ENCODE measurements at places on chromosomes 12 and 14.

DNA sequence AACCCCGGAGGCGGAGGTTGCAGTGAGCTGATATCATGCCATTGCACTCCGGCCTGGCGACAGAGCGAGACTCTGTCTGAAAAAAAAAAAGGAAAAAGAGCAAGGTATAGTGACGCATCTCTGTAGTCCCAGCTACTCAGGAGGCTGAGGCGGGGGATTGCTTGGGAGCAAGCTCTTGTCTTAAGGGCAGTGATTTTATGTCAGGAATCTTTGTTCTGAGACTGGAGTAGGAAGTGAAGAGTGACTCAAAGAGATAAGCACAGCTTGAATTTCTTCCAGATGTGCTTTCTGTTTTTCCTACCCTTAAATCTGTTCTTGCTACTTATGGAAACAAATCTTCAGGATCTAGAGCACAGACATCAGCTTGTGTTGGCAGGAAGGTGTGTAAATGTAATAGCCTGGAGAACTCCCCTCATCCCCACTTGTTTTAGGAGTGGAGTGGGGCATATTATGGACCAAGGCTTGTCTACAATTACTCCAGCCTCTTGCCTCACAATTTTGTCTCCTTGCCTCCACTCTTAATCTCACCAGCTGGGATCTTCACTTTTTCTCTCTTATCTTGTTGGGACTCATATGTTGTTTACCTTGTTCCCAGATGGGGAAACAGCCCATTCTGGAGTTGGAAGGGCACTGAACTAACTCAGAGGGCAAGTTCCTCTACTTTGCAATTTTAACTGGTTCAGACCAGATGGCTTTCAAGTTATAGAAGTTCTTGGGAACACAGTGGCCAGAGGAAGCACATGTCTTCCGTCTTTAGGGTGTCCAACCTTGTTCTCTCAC is 7.5 kb downstream of the TMED2 start:
- no peak for DNase-seq

DNA sequence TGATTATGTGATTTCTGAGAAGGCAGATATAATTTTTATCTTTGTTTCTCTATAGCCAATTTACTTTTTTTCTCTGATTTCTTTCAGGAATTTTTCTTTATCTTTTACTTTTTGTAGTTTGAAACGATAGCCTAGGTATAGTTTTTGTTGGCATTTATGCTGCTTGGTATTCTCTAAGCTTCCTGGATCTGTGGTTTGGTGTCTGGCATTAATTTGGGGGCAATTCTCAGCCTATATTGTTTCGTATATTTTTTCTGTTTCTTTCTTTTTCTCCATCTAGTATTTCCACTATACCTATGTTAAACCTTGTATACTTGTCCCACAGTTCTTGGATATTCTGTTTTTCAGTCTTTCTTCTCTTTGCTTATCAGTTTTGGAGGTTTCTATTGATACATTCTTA is 45.0 kb downstream of the CRADD start:
- DNase-seq, result no peak

DNA sequence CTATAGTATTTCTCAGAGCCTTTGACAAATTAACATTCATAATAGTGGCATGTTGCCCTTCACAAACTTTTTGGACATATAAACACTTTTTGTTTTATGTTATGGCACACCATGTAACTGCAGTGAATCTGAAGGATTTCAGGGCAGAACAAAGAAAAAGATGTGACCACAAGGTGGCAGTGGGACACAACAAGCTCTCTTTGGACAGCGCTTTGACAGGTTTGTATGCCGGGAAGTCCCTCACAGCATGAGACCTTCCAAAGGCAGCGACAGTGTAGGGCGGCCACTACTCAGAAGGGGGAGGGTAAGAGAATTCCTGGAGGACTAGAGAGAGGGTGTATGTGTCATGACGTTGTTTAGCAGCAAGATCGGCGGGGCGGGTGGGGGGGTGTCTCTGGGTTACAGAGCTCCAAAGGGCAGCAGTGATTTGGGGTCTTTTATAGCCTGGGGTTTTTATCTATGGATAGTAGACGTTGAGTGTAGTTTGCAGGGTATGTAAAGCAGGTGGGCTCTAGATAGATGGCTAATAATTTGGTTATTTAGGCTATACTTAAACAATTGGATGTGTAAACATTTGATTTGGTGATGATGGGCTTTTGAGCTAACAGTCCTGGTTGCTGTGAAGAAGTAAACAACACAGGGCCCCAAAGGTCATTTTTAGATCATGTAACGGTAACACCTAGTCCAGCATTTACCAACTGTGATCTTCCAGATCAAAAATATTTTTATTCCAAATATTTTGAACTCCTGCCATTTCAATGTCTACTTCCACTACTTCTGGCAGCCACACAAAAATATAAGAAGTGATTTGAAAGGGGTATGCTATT is 22.9 kb downstream of the ETFBKMT start:
- peak; percentile 64 for DNase-seq

DNA sequence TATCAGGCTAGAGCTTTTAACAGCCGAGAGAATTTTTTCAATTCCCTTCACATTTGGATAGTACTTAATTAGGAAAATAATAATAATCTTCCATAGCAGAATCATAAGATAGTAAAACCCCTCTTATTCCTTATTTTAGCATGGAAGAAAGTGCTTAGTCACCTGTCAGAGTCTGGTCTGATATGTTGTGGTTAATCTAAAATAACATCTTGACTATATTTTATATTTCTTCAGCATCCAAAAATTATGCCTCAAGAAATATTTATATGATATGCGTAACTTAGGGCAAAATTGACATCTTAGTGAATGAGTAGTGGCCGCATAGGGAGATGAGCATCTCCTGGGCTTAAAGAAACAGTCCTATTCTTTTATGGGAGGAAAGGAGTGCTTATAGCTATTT is 12.8 kb downstream of the CHURC1 start:
- no peak for DNase-seq

- DNase-seq, result no peak
Observed at GRCh38 chr14:50985124-50985858, 41.0 kb upstream of the PYGL start.

- no peak for DNase-seq
Observed at GRCh38 chr12:113240395-113240794, 19.1 kb downstream of the TPCN1 start.
